ENCODE measurements at places on chromosomes 7 and 10. TPM values are rescaled to one million over a fixed set of nuclear protein-coding genes. Genes with fewer than 3 reads are reported as not detected.

ABCB4 gene
- 1.2 TPM for total RNA-seq

PON3 gene
- total RNA-seq: 3.7 TPM

BLVRA gene
- total RNA-seq: 16.2 TPM

PTF1A gene
- total RNA-seq: not detected

C7orf33 gene
- total RNA-seq: not detected

LRMDA gene
- 17.7 TPM for total RNA-seq

SLC13A4 gene
- total RNA-seq: not detected

TAS2R4 gene
- 8.1 TPM for total RNA-seq

ITPRID1 gene
- total RNA-seq: not detected

HNRNPF gene
- 119 TPM for total RNA-seq

VIM gene
- total RNA-seq: 1,379 TPM

SPOCK2 gene
- total RNA-seq: 3.2 TPM

ASB15 gene
- 0.11 TPM for total RNA-seq

KLF14 gene
- 0.32 TPM for total RNA-seq

LOXL4 gene
- 8.8 TPM for total RNA-seq

ADAMTS14 gene
- total RNA-seq: 13.7 TPM

PPP1R3A gene
- total RNA-seq: 4.4 TPM

FAM25G gene
- not detected for total RNA-seq

MCM10 gene
- 4.5 TPM for total RNA-seq

GPC2 gene
- 3.7 TPM for total RNA-seq

UBN2 gene
- total RNA-seq: 28.1 TPM

NPC1L1 gene
- not detected for total RNA-seq

CPA2 gene
- not detected for total RNA-seq

OIT3 gene
- 2.3 TPM for total RNA-seq

TBL2 gene
- total RNA-seq: 57.1 TPM

ATP6V1F gene
- total RNA-seq: 38.2 TPM

TSPAN33 gene
- 9.5 TPM for total RNA-seq

FHIP2A gene
- total RNA-seq: 58.0 TPM

HOXA2 gene
- total RNA-seq: 1.4 TPM

PTPRE gene
- total RNA-seq: 15.9 TPM

HOXA7 gene
- total RNA-seq: 3.7 TPM

PDK4 gene
- 16.4 TPM for total RNA-seq

GTF2IRD2 gene
- 41.9 TPM for total RNA-seq

TSPAN13 gene
- 26.2 TPM for total RNA-seq

OR13A1 gene
- 0.85 TPM for total RNA-seq

Measured in urinary bladder (tissue), 4 donors.